ENCODE measurements at places on chromosomes 5 and 9.

DNA sequence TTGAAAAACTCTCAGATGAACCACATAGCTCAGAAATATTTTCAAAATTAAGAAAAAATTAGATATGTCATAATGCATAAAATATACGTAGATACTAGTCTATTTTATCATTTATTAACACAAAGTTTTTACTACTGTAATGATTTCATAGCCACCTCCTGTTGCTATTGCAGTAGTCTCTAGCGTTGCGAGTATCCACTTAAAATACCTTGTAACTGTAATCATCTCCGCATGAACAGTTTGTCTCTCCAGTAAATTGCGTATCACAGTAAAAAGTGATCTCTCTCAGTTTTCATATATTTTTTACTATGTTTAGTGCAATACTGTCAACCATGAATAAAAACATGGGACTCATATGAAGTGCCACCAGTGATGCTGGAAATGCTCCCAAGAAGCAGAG, 417.9 kb upstream of the ZNF462 start:
- no peak for DNase-seq
- no peak overlapping the region for H3K27ac ChIP-seq
- H3K4me3 ChIP-seq, result no peak overlapping the region
- no peaks in the 10 kb centered on the region for H3K4me1 ChIP-seq

GRCh38 chr9:32398207-32398606, 13.8 kb downstream of the ACO1 start:
- no peak overlapping the region for H3K4me3 ChIP-seq
- no peaks in the 10 kb centered on the region for H3K36me3 ChIP-seq
- no peak overlapping the region for H3K27ac ChIP-seq
- H3K4me1 ChIP-seq, result peaks cover 5% of the 10 kb centered on the region
- no peaks in the 10 kb centered on the region for H3K27me3 ChIP-seq

- H3K27ac ChIP-seq, result no peak overlapping the region
- no peaks in the 10 kb centered on the region for H3K4me1 ChIP-seq
- H3K27me3 ChIP-seq, result no peaks in the 10 kb centered on the region
- H3K36me3 ChIP-seq, result no peaks in the 10 kb centered on the region
These were observed 24.4 kb upstream of the PPP1R2B start for GRCh38 chr5:156825688-156826087.

- H3K27ac ChIP-seq, result no peak overlapping the region
- no peaks in the 10 kb centered on the region for H3K4me1 ChIP-seq
- no peaks in the 10 kb centered on the region for H3K36me3 ChIP-seq
- H3K27me3 ChIP-seq, result no peaks in the 10 kb centered on the region
- H3K4me3 ChIP-seq, result no peak overlapping the region
These were observed 85.0 kb upstream of the TAF11L2 start for GRCh38 chr5:17412760-17413671.

GRCh38 chr9:126773004-126773607, 31.7 kb upstream of the ZBTB43 start:
- H3K27ac ChIP-seq, result no peak overlapping the region
- no peaks in the 10 kb centered on the region for H3K27me3 ChIP-seq
- H3K4me3 ChIP-seq, result no peak overlapping the region
- H3K4me1 ChIP-seq, result no peaks in the 10 kb centered on the region
- no peaks in the 10 kb centered on the region for H3K36me3 ChIP-seq

DNA sequence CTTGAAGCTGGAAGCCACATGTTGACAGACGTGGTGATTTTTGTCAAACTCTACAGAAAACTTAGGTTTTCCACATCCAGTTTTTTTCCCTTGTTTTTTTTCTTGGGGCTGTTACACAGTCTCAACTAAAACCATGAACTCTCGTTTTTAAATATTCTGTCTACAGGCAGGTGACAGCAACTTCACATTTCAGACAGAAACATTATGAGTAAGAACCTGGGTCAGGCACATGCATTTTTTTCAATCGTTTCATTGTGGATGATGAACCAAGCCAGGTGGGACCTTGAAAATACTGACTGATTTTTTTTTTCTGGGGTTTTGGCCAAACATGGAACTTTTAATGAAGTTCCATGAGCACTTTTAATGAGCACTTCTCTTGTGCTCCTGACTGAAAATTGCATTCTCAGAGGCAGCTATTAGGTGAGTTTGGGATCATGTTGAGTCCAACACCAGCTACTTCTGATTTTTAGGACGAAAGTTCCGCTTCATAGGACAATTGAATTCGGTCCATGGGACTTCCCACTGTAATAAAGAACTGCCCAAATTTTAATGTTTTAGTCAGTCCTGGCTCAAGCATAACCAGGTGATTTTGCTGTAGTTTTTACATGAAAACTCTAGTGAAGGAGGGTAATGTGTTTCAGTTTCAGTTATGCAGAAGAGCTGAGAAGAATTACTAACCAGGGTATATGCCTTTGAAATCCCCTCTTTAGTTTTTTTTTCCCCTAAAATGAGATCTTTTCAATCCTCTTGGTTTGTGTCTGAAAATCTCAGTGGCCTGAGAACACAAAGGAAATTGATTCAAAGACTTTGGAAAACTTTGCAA, 93.2 kb upstream of the ADAMTS16 start:
- H3K4me3 ChIP-seq, result no peak overlapping the region
- H3K27me3 ChIP-seq, result no peaks in the 10 kb centered on the region
- no peak for DNase-seq
- no peak overlapping the region for H3K27ac ChIP-seq

GRCh38 chr9:112065806-112066606, 109.1 kb downstream of the SUSD1 start:
- no peak for DNase-seq
- H3K4me3 ChIP-seq, result no peak overlapping the region
- H3K27me3 ChIP-seq, result no peaks in the 10 kb centered on the region
- peaks cover 9% of the 10 kb centered on the region for H3K4me1 ChIP-seq

- H3K36me3 ChIP-seq, result peaks cover 19% of the 10 kb centered on the region
- no peak overlapping the region for H3K4me3 ChIP-seq
- H3K27me3 ChIP-seq, result no peaks in the 10 kb centered on the region
These were observed 3.7 kb downstream of the CLTA start for GRCh38 chr9:36194326-36195000.

DNA sequence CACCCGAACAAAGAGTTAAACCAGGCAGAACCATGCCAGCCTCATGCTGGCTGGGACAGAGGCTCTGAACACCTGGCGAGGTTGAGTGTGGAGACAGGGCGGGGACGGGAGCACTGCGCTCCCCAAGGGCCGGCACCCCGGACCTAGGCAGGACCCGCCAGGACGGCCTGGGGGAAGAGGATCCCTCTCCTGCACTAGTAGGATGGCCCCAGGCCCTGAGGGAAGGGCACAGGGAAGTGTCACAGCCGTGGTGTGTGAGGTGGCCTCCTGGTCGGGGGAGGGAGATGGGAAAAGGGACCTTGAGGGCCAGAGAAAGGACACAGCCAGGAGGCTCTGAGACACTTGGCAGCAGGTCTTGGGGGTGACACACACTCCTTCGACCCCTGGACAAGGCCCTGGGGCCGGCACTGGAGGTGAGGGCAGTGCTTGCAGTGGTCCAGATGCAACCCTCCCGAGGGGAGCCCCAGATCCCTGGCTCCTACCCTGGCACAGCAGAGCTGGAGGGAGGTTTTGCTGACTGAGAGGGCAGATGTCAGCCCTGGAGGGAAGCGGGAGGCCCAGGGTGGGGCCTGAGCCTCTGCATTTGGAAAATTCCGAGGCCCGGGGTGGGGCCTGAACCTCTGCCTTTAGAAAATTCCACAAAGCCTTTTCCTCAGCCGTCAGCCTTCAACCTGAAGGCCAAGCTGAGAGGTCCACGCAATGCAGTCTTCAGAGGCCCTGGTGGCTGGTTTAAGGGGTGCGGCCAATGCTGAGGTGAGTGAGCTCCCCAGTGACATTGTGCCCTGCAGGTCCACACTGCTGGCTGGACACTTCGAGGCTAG, 24.8 kb upstream of the TERT start:
- DNase-seq, result no peak
- H3K27me3 ChIP-seq, result no peaks in the 10 kb centered on the region
- no peak overlapping the region for H3K27ac ChIP-seq
- no peaks in the 10 kb centered on the region for H3K4me1 ChIP-seq
- peaks cover 49% of the 10 kb centered on the region for H3K36me3 ChIP-seq

DNA sequence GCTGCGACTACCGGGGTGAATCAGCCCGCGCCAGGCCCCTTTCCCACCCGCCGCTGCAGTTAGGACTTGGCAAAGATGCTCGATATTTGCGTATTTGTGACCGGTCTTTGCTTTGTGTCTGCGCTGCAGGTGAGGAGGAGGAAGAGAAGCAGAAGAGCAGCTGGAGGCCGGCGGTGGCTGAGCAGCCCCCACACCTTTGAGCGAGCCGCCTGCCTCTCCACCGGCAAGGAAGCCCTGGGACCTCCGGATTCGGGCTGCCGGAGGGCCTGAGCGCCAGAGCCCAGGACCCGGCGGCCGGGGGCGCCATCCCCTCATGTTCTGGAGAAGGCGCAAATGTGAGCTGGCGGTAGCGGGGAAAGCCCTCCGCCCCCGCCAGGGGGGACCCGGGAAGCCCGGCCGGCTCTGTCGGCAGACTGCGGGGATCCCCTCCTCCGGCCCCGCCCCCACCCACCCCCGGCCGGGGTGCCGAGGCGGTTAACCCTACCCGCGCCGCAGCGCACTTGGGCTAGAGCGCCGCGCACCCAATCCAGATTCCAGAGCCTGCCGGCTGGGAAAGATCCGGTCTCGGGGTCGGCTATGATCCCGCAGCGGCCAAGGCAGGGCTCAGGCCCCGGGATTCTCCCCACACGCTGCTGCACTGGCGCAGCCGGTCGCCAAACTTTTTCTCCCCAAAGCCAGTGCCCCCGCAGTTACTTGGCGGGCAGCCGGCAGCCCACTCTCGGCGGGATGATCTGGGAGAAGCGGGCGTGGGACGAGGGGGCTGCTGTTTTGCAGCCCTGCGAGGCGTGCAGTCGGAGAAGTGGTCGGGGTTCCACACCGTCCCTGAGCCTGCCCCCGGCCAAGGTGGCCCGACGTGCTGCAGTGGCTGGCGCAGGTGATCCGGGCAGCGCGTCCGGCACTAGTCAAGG, 800 bp upstream of the KCNN2 start:
- DNase-seq, result no peak
- H3K4me3 ChIP-seq, result peak overlapping the region; percentile 62
- H3K27ac ChIP-seq, result no peak overlapping the region
- H3K4me1 ChIP-seq, result peaks cover 3% of the 10 kb centered on the region

GRCh38 chr5:158212917-158213316, 354.0 kb upstream of the CLINT1 start:
- DNase-seq, result no peak
- no peaks in the 10 kb centered on the region for H3K4me1 ChIP-seq
- H3K36me3 ChIP-seq, result no peaks in the 10 kb centered on the region
- no peak overlapping the region for H3K27ac ChIP-seq

- no peak for DNase-seq
- no peaks in the 10 kb centered on the region for H3K36me3 ChIP-seq
- no peak overlapping the region for H3K4me3 ChIP-seq
- no peak overlapping the region for H3K27ac ChIP-seq
- no peaks in the 10 kb centered on the region for H3K27me3 ChIP-seq
- peaks cover 3% of the 10 kb centered on the region for H3K4me1 ChIP-seq
These were observed 84.5 kb downstream of the SLC1A1 start for GRCh38 chr9:4574657-4575243.

DNA sequence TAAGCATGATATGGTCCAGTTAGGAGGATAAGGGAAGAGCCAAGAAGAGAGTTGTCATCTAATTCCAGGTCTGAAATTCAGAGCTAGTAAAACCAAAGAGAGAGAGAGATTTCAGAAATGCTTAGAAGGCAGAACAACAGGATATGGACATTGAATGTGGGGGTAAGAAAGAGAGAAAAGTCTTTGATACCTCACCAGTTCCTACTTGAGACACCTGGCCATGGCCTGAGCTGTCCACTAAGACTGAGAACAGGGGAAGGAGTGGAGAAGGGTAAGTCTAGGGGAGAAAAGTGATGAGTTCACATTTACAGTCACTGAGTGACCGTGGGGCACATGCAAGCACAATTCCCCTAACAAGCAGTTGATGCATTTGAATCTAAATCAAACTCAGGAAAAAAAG, 35.5 kb downstream of the TIMD4 start:
- H3K4me1 ChIP-seq, result no peaks in the 10 kb centered on the region
- DNase-seq, result no peak
- no peak overlapping the region for H3K27ac ChIP-seq
- no peaks in the 10 kb centered on the region for H3K36me3 ChIP-seq

GRCh38 chr9:38019731-38020130, 49.3 kb downstream of the SHB start:
- H3K4me1 ChIP-seq, result peaks cover 82% of the 10 kb centered on the region
- no peak overlapping the region for H3K4me3 ChIP-seq
- no peaks in the 10 kb centered on the region for H3K36me3 ChIP-seq
- DNase-seq, result no peak

GRCh38 chr9:89679016-89679415, 74.2 kb downstream of the GADD45G start:
- H3K4me1 ChIP-seq, result peaks cover 9% of the 10 kb centered on the region
- no peak overlapping the region for H3K4me3 ChIP-seq
- no peaks in the 10 kb centered on the region for H3K27me3 ChIP-seq
- H3K27ac ChIP-seq, result no peak overlapping the region
- H3K36me3 ChIP-seq, result no peaks in the 10 kb centered on the region
- no peak for DNase-seq

GRCh38 chr5:56700711-56701110, 114.6 kb upstream of the MAP3K1 start:
- no peak for DNase-seq
- no peaks in the 10 kb centered on the region for H3K27me3 ChIP-seq
- no peaks in the 10 kb centered on the region for H3K4me1 ChIP-seq

- no peaks in the 10 kb centered on the region for H3K27me3 ChIP-seq
- H3K27ac ChIP-seq, result peak overlapping the region; percentile 44
- H3K4me1 ChIP-seq, result peaks cover 4% of the 10 kb centered on the region
- no peak overlapping the region for H3K4me3 ChIP-seq
- DNase-seq, result no peak
These were observed 218.6 kb upstream of the RASEF start for GRCh38 chr9:83281306-83282255.

DNA sequence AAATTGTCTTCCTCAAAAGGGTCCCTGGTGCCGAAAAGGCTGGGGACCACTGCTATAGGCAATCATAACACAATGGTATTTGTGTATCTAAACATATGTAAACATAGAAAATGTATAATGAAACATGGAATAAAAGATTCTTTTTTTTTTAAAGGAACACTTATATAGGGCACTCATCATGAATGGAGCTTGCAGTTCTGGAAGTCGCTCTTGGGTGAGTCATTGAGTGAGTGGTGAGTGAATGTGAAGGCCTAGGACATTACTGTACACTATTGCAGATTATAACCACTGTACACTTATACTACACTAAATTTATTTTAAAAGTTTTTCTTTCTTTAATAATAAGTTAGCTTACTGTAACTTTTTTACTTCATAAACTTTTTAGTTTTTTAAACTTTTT, 176.4 kb downstream of the ARRDC3 start:
- H3K27me3 ChIP-seq, result no peaks in the 10 kb centered on the region
- no peak overlapping the region for H3K27ac ChIP-seq
- no peak for DNase-seq
- no peak overlapping the region for H3K4me3 ChIP-seq
- H3K4me1 ChIP-seq, result peaks cover 11% of the 10 kb centered on the region

GRCh38 chr5:150904479-150905311, at the start of gene ZNF300:
TSS of gene ZNF300 (minus strand) at chr5:150904980. CDS start at chr5:150903155, 1,825 bp downstream.
- H3K4me1 ChIP-seq, result peaks cover 5% of the 10 kb centered on the region
- peak within 1 kb of the TSS; percentile 74 for H3K4me3 ChIP-seq
- H3K36me3 ChIP-seq, result peaks cover 13% of the 10 kb centered on the region
- DNase-seq, result peak; percentile 33

GRCh38 chr5:72602696-72603685, 95.8 kb upstream of the ZNF366 start:
- H3K4me1 ChIP-seq, result peaks cover 27% of the 10 kb centered on the region
- no peaks in the 10 kb centered on the region for H3K27me3 ChIP-seq
- no peak overlapping the region for H3K4me3 ChIP-seq
- no peaks in the 10 kb centered on the region for H3K36me3 ChIP-seq
